Frontal cortex (tissue), 4 donors: ENCODE measurements at places on chromosomes 11 and 22.

GRCh38 chr11:15309296-15309695, 194.6 kb downstream of the INSC start:
- DNase-seq: no peak

GRCh38 chr11:125084761-125085231, 21.7 kb downstream of the SLC37A2 start:
- DNase-seq: no peak

DNA sequence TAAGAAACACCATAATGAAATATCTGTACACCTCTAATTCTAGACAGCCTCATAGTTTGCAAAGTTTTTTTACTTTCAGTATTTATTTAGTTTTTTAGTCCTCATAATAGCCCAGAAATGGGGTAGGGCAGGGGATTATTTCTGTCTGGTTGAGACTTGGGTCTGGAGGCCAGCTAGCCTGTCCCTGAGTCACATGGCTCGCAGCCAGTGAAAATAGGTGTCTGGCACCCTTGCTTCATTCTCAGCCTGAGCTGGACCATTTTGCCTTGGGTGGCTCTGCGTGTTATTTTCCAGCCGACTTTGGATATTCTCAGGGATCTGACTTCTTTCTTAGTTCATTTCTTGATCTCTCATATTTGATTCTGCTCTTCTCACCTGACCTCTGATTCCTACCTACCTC, 123.9 kb upstream of the NARS2 start:
- no peak for DNase-seq

DNA sequence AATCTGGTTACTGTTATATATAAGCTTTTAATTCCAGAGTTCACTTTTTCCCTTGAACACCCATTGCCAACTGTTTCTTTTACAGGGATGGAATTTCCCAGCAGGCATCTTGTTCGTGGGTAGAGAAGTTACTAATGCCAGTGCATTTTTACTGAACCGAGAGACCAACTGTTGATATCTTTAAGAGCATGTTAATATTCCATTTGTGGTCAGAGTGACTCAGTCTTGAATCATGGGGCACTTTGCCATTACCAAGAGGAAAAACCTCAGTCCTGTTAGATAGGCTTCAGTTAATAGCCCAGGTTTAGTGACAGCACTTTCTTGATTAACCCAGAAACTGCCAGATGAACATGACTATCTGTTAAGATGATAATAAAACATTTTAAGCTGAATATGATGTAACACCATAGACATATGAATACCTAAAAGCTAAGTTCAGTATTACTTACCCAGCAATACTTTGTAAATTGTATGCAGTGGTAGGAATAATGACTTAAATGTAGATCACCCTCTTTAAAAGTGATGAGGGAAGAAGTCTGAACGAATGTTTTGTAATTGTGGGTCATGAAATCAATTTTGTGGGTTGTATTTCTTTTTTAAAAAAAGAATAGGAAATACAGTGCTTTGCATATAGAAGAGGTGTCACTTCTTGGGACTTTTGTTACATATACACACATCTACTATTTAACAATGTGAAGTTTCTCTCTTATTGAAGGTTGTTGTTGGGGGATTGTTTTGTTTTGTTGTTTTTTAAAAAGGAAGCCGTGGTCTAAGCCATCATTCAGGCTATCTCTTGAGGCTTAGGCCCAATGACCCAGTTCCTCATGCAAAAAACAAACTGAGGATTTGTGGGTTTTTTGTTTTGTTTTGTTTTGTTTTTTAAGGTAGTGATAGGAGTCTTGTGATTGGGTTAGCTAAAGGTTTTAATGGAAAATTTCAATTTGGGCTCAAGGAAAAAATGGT, 79.2 kb upstream of the GRIK4 start:
- no peak for DNase-seq

DNA sequence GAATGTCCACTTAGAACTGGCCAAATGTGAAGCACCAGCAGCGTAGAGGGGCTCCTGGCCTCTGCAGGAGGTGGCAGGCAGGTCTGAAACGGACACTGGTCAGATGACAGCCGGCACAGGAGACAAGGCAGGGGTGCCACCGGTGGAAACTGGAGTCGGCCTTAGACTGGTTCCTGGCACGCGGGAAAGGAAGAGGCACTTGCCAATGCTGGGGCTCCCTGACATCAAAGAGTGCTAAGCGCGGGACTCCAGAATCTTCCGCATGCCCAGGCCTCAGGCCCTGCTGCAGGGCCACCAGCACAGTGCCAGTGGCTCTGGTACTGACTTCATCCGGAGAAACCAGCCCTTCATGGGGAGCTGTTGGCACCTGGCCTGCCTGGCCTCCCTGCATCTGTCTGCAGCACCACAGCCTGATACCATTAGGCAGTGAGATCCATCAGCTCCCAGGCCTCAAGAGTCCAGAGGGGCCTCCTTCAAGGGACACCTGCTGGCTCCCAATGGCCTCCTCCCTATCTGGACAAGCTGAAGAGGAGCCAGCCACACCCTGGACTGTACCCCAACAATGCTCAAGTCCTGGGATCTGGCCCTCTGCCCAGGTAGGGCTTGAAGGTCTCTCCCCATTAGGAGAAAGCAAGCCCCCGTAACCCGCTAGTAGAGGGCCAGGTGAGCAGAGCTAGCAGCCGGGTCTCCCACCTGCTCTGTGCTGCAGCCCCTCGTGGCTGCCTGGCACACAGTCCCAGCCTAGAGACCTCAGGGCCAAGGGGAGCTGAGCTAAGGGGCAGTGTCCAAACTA, 29.7 kb upstream of the GNB1L start:
- no peak for DNase-seq
